ENCODE measurements at places on chromosomes 3 and 15. TPM values are rescaled to one million over a fixed set of nuclear protein-coding genes. Genes with fewer than 3 reads are reported as not detected.

Gene NANOGP8
- 0.69 TPM for total RNA-seq

Gene FBXO40
- total RNA-seq = not detected

Gene SYNPR
- 105 TPM for total RNA-seq

Gene IFT122
- 34.1 TPM for total RNA-seq

Gene THAP10
- total RNA-seq = 6.0 TPM

Gene RYR3
- total RNA-seq = 23.1 TPM

Gene SERP1
- total RNA-seq = 84.4 TPM

Gene LRRK1
- 3.0 TPM for total RNA-seq

Gene CCR9
- not detected for total RNA-seq

Gene FAM43A
- total RNA-seq = 5.8 TPM

Gene KNG1
- not detected for total RNA-seq

Gene TGM4
- not detected for total RNA-seq

Gene SAMMSON
- total RNA-seq = 0.23 TPM

Gene RAD51
- total RNA-seq = 1.8 TPM

Gene FGD5
- 5.5 TPM for total RNA-seq

Gene IRAK2
- total RNA-seq = 6.0 TPM

Gene ZNF860
- total RNA-seq = 6.7 TPM
